WTC11 (cell line): ENCODE measurements at places on chromosomes 3 and 15.

DNA sequence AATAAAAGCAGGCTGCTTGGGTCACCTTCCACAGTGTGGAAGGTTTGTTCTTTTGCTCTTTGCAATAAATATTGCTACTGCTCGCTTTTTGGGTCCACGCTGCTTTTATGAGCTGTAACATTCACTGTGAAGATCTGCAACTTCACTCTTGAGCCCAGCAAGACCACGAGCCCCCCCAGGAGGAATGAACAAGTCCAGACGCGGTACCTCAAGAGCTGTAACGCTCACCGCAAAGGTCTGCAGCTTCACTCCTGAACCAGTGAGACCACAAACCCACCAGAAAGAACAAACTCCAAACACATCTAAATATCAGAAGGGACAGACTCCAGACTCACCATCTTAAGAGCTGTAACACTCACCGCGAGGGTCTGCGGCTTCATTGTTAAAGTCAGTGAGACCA lies 47.5 kb upstream of the CCR4 start:
- no peak for DNase-seq

- DNase-seq, result no peak
These were observed 41.4 kb downstream of the MUC20 start for GRCh38 chr3:195762249-195762585.

GRCh38 chr3:32896143-32896542 lies 55.3 kb upstream of the CCR4 start:
- DNase-seq, result no peak

- DNase-seq, result no peak
These were observed 128.3 kb upstream of the VEPH1 start for GRCh38 chr3:157631478-157631877.

GRCh38 chr3:28674212-28674611 lies 325.6 kb upstream of the AZI2 start:
- DNase-seq, result no peak

- DNase-seq, result no peak
These were observed 128.8 kb downstream of the GRM7 start for GRCh38 chr3:6989608-6990291.
